ENCODE measurements at places on chromosomes 5 and 9.

- DNase-seq = no peak
These were observed 220.5 kb upstream of the MPDZ start for GRCh38 chr9:13500034-13500433.

DNA sequence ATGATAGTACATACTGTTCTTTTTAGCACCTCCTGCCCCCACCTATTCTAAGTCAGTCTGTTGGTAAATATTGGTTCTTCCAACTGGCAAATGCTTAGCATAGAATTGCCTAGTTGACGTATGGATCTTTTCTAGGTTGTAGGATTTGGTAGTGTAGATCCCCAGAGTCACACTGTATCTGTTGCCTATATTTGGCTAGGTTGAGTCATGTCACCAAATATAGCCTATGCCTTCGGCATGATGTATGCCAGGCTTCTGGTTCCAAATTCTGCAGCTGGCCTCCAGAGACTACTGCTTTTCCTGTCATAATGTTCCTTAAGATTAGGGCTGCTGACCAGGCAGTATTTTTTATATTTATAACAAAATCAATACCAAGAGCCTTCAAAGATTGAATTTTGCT is 38.2 kb downstream of the CPEB4 start:
- DNase-seq = no peak

DNA sequence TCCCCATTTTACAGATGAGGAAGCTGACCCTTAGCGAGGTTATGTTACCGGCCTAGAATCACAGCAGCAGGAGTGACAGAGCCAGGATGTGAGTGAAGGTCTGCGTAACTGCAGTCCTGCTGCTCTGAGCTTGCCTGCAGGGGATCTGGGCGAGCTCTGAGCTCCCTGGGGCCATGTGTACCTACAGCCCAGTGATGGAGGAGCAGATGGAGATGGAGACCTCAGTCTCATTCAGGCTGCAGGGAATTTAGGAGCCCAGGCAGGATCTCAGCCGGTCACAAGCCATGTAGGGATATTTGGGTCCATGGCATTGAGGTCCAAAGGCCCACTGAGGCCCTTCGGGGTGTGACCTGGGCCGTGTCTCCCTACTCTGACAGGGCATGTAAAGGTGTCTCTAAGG is 170.6 kb downstream of the CACNA1B start:
- DNase-seq = no peak

GRCh38 chr5:159777049-159777660 is 139.1 kb upstream of the ADRA1B start:
- no peak for DNase-seq

- no peak for DNase-seq
These were observed 632 bp downstream of the COQ4 start for GRCh38 chr9:128323212-128323730.

- no peak for DNase-seq
These were observed 1.4 kb downstream of the PCDHA13 start for GRCh38 chr5:140883373-140883772.

DNA sequence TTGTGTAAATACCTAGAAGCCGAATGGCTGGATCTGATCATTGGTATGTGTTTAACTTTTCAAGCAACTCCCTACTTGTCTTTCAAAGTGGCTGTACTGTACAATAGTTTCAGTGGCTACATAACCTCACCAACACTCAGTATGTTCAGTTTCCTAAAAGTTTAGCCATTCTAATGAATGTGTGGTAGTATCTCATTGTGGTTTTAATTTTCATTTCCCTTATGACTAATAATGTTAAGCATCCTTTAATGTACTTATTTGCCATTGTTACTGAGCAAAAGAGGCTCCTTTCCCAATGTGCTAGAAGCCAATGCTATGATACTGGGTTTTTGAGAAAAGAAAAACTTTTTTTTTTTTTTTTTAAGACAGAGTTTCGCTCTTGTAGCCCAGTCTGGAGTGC is 27.8 kb upstream of the ALDOB start:
- DNase-seq = no peak

All from HS-27A (cell line).